Endothelial cell of umbilical vein (primary cell): ENCODE measurements at places on chromosomes 7 and 10. TPM values are rescaled to one million over a fixed set of nuclear protein-coding genes. Genes with fewer than 3 reads are reported as not detected.

UCN3 gene
- not detected in 2 replicates for total RNA-seq

CYP3A5 gene
- not detected in 2 replicates for total RNA-seq

SPACDR gene
- total RNA-seq = 1.5 and 4.1 TPM in 2 replicates

MCM10 gene
- total RNA-seq = 28.7 and 31.6 TPM in 2 replicates

HOXA13 gene
- 0.09 and 0.22 TPM in 2 replicates for total RNA-seq

DNAH11 gene
- total RNA-seq = 0.69 and 2.0 TPM in 2 replicates

NAT16 gene
- not detected in 2 replicates for total RNA-seq

PDE1C gene
- 2.9 and 3.1 TPM in 2 replicates for total RNA-seq

TMED4 gene
- 63.4 and 65.4 TPM in 2 replicates for total RNA-seq

C10orf62 gene
- not detected in 2 replicates for total RNA-seq

DPP6 gene
- total RNA-seq = not detected in 2 replicates

CTNNA3 gene
- not detected in 2 replicates for total RNA-seq

AGMO gene
- total RNA-seq = 0.40 and 1.2 TPM in 2 replicates

SPDYE1 gene
- 0.12 TPM in 1 of 2 replicates, not detected in the other for total RNA-seq

EPDR1 gene
- total RNA-seq = 0.39 and 0.66 TPM in 2 replicates

STAMBPL1 gene
- 1.0 and 1.8 TPM in 2 replicates for total RNA-seq

CYP3A7 gene
- not detected in 2 replicates for total RNA-seq

WEE2 gene
- not detected in 2 replicates for total RNA-seq

LRRC18 gene
- not detected in 2 replicates for total RNA-seq

POLR2J2 gene
- total RNA-seq = 19.2 and 21.3 TPM in 2 replicates

LGI1 gene
- not detected in 2 replicates for total RNA-seq

INA gene
- total RNA-seq = 0.39 and 0.40 TPM in 2 replicates

WNT8B gene
- not detected in 2 replicates for total RNA-seq
